ENCODE measurements at places on chromosomes 5 and 9.

- no peak overlapping the region for H3K27ac ChIP-seq
- H3K4me3 ChIP-seq = no peak overlapping the region
- H3K36me3 ChIP-seq = no peaks in the 10 kb centered on the region
- H3K4me1 ChIP-seq = no peaks in the 10 kb centered on the region
These were observed 153.7 kb upstream of the DAPK1 start for GRCh38 chr9:87343816-87344430.

DNA sequence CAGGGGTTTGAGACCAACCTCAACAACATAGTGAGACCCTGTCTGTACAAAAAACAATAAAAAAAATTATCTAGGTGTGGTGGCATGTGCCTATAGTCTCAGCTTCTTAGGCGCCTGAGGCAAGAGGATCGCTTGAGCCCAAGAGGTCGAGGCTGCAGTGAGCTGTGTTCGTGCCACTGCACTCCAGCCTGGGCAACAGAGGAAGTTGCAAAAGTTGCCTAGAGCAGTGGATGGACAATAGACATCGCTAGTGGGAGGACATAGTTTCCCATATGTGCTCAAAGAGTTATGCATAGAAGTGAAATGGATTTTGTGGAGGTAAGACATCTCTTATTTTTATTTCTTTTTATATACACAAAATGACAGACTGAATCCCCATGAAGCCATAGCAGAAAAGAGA, 19.0 kb downstream of the HNRNPK start:
- no peak overlapping the region for H3K27ac ChIP-seq
- DNase-seq = no peak
- peaks cover 12% of the 10 kb centered on the region for H3K4me1 ChIP-seq
- peaks cover 8% of the 10 kb centered on the region for H3K36me3 ChIP-seq
- H3K27me3 ChIP-seq = no peaks in the 10 kb centered on the region

GRCh38 chr5:151164687-151165392, 7.3 kb upstream of the ANXA6 start:
- peaks cover 9% of the 10 kb centered on the region for H3K4me1 ChIP-seq
- no peaks in the 10 kb centered on the region for H3K36me3 ChIP-seq
- peaks cover 4% of the 10 kb centered on the region for H3K27me3 ChIP-seq

- H3K4me3 ChIP-seq = no peak overlapping the region
- no peak for DNase-seq
- H3K4me1 ChIP-seq = peaks cover 24% of the 10 kb centered on the region
- peaks cover 48% of the 10 kb centered on the region for H3K36me3 ChIP-seq
- no peaks in the 10 kb centered on the region for H3K27me3 ChIP-seq
These were observed 58.0 kb downstream of the ANXA2R start for GRCh38 chr5:42982107-42982622.

- no peak overlapping the region for H3K27ac ChIP-seq
- H3K4me1 ChIP-seq = no peaks in the 10 kb centered on the region
- H3K27me3 ChIP-seq = peaks cover 10% of the 10 kb centered on the region
- no peak overlapping the region for H3K4me3 ChIP-seq
- H3K36me3 ChIP-seq = no peaks in the 10 kb centered on the region
These were observed 63.1 kb upstream of the CXCL14 start for GRCh38 chr5:135641734-135642487.

DNA sequence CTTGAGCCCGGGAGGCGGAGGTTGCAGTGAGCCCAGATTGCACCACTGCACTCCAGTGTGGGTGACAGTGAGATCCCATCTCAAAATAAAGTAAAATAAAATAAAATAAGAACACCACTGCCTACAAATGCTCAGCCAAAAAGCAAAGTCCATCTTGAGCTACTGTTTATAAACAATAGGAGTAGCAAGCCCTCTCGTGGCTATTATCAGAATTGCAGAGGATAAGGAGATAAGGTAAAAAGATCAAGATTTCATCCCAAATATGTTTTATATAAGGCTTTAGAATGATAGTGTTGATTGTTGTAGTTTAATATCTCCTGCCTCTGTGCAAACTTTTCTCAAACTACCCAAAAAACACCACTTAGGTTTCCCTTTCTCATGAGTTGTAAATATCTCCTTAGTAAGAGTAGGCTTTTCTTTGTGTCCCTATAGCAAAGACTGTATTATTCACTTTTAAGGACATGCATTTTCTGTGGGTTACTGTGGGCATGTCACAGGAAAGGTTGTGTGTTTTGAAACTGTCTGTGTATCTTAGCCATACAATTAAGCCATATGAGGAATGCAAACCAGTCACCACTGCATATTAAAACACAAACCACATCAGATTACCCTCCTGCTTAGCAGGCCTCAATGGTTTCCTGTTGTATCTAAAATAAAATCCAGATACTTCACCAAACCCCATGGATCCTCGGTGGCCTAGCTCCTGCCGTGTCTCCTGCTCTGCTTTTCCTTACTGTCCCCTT, 31.8 kb upstream of the CKS2 start:
- peaks cover 31% of the 10 kb centered on the region for H3K4me1 ChIP-seq
- H3K27ac ChIP-seq = no peak overlapping the region
- peaks cover 15% of the 10 kb centered on the region for H3K27me3 ChIP-seq
- H3K36me3 ChIP-seq = peaks cover 13% of the 10 kb centered on the region

GRCh38 chr9:82912645-82913044, 150.3 kb downstream of the RASEF start:
- no peaks in the 10 kb centered on the region for H3K27me3 ChIP-seq
- H3K4me1 ChIP-seq = no peaks in the 10 kb centered on the region
- DNase-seq = no peak

DNA sequence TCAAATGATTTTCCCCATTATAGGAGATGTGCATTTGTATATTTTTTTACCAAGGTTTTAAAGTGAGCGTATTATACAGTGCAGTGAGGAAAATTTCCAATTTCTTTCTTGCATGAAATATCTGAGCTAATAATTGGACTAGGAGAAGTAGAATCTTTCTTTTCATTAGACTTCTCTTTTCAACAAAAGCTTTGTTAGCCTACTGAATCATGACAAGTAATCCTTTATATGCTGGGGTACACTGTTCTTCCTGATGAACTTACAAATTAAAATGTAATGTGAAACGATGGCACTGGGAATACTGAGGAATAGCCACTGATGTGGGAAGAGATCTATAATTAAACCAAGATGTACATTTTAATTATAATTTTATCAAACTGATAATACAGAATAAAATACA, 829.6 kb downstream of the PTPRD start:
- H3K36me3 ChIP-seq = no peaks in the 10 kb centered on the region
- no peak overlapping the region for H3K27ac ChIP-seq
- DNase-seq = no peak
- H3K4me1 ChIP-seq = no peaks in the 10 kb centered on the region
- no peaks in the 10 kb centered on the region for H3K27me3 ChIP-seq

- DNase-seq = no peak
- no peaks in the 10 kb centered on the region for H3K4me1 ChIP-seq
- no peaks in the 10 kb centered on the region for H3K27me3 ChIP-seq
- H3K4me3 ChIP-seq = no peak overlapping the region
- no peak overlapping the region for H3K27ac ChIP-seq
These were observed 442.4 kb downstream of the KIF4B start for GRCh38 chr5:155455791-155456514.

DNA sequence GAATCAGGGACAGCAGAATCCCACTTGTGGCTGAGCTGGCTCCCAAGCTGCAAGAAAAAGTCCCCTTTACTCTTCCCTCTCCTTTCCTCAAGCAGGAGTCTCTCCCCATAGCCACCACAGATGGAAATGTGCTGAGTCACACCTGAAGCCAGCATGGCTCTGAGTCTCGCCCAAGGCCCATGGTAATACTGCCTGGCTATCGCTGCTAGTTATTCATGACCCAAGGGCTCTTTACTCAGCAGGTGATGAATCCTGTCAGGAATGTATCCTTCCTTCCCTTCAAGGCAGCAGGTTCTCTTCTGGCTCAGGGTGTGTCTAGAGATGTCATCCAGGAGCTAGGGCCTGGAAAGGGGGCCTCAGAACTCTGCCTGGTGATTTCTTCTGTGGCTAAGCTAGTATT, 403.3 kb upstream of the PTPRD start:
- H3K4me3 ChIP-seq = no peak overlapping the region
- no peak overlapping the region for H3K27ac ChIP-seq
- H3K27me3 ChIP-seq = no peaks in the 10 kb centered on the region
- DNase-seq = no peak
- H3K36me3 ChIP-seq = no peaks in the 10 kb centered on the region

GRCh38 chr5:119694284-119694683, 64.9 kb downstream of the FAM170A start:
- no peak overlapping the region for H3K27ac ChIP-seq
- no peak overlapping the region for H3K4me3 ChIP-seq
- no peaks in the 10 kb centered on the region for H3K36me3 ChIP-seq
- no peak for DNase-seq
